ENCODE measurements at places on chromosomes 4 and X. TPM values are rescaled to one million over a fixed set of nuclear protein-coding genes. Genes with fewer than 3 reads are reported as not detected.

DNA sequence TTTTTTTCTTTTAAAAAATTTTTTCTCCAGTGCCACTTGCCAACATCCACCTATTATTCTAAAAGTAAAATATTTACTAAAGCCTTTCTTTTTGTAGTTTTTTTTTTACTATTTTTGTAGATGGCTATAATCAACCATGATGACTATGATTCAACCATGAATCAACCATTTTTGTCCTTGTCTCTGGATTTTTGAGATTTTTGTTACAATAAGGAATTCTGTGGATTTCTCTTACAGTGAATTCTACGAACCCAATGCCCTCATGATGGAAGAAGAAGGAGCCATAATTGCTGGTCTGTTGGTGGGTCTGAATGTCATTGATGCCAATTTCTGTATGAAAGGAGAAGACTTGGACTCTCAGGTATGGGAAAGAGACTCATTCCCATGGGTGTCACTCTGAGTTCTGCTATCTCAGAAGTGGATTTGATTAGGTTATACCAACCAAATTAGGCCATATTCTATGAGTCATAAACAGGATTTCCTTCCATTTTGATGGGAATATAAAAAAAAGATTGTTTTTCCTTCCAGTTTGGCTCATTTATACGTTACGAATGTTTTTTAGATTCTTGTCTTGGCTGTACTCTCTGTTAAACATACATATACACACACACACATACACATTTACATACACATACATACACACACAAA is 46.7 kb downstream of the RUFY3 start:
- DNase-seq, result no peak

DNA sequence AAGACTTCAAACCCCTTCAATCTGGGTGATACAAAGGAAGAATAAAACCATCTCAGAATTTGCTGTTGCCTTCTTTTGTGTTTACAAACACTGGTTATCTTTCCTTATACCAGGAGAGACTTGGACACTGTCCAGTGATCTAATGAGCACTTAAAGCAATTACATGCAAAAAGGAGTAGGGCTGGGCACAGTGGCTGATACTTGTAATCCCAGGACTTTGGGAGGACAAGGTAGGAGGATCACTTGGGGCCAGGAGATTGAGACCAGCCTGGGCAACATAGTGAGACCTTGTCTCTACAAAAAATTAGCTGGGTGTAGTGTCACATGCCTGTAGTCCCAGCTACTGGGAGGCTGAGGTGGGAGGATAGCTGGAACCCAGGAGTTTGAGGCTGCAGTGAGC is 95.7 kb upstream of the DRD5 start:
- no peak for DNase-seq

GRCh38 chr4:173547889-173548288 is 17.9 kb upstream of the HAND2 start:
- no peak for DNase-seq

DNA sequence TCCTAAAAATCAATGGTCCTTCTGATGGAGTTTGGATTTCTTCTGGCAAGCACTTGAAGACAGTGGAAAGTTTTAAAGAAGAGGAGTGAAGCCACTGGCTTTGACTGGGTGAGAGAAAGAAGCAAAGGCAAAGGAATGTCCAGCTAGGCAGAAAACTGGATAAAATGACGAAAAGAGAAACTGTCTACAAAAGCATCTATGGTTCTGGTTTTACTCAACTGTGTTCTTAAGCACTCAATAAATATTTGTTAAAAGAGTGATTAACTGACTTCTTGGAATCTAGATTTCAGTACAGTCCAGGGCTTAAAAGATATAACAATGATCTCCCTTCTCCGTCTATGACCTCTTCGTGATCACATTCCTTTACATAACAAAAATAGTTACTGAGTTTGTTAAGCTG is 52.4 kb downstream of the PACRGL start:
- DNase-seq, result no peak

The CLDN2 gene
- total RNA-seq, result 3.9 TPM

The SMARCAD1 gene
- total RNA-seq, result 58.1 TPM

DNA sequence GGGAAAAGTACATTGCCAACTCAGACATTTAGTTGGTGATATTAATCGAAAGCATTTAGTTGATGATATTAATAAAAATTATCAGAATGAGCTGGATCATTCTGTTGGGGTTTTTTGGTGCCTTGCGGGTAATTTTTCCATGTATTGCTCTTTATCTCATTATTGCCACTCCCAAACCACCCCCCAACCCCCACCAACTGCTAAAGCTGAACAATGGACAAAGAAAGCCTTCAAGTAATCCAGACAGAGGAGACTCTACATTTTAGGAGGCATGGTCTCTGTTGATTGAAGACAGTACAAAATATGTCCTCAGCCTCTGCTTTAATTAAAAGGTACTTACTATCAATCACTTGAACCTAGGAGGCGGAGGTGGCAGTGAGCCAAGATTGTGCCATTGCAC is 22.5 kb downstream of the PDK3 start:
- DNase-seq, result no peak

DNA sequence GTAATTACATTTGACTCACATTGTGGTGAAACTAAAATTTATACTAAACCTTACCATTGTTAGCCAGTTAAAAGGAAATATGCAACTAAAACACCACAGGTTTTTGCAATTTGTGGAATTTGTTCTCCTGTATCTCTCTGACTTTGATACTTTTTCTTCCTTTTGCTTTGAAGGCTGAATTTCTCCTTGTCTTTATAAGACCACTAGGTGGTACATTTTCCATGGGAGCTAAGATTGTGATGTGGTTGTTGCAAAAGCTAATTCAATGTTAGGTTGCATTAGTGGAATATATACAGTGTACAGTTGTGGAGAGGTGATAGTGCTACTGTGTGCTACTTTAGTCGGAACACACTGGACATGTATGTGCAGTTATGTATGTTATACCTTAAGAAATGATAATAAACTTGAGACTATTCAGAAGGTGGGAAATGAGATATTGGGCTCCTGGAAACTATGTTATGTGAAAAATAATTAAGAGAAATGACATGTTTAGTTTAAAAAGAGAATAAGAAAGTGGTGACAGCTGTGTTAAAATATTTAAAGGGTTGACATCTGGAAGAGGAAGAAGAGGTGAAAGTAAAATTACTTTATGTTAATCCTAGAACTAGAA is 70.3 kb downstream of the ARL9 start:
- peak; percentile 33 for DNase-seq

The OTUD6A gene
- total RNA-seq, result not detected

GRCh38 chr4:138864961-138865720 is 150.4 kb upstream of the NOCT start:
- no peak for DNase-seq

DNA sequence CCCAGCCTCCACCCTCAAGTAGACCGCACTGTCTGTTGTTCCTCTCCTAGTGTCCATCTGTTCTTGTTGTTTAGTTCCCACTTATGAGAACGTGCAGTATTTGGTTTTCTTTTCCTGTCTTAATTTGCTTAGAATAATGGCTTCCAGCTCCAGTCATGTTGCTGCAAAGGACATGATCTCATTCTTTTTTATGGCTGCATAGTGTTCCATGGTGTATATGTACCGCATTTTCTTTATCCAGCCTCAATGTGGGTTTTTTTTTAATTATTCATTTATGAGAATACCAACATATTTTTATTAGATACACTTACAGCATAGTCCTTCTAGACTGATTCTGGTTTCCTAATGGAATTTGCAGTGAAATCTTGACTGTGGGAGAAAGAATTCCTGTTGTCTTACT is 1.3 kb downstream of the VMA21 start:
- no peak for DNase-seq

- DNase-seq, result no peak
These were observed 295.6 kb downstream of the SH2D1A start for GRCh38 chrX:124641737-124642491.

The MAPK10 gene
- total RNA-seq, result 12.2 TPM

DNA sequence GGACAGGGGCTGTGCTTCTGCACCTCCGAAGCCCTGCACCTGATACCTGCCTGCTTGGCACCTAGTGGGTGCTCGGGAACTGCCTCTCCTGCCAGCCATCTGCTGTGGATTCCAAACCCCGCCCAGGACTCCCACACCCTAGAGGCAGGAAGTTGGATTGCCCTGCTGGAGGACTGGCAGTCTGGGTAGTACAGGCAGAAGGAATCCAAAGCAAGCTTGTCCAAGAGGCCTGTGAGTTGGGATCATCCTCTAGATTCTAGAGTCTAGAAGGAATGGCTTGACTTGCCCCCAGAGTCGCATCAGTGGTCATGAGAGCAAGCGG is 64.6 kb upstream of the MTM1 start:
- no peak for DNase-seq
